ENCODE measurements at places on chromosomes 5 and 9. TPM values are rescaled to one million over a fixed set of nuclear protein-coding genes. Genes with fewer than 3 reads are reported as not detected.

TAF1L gene
- total RNA-seq, result not detected

DNA sequence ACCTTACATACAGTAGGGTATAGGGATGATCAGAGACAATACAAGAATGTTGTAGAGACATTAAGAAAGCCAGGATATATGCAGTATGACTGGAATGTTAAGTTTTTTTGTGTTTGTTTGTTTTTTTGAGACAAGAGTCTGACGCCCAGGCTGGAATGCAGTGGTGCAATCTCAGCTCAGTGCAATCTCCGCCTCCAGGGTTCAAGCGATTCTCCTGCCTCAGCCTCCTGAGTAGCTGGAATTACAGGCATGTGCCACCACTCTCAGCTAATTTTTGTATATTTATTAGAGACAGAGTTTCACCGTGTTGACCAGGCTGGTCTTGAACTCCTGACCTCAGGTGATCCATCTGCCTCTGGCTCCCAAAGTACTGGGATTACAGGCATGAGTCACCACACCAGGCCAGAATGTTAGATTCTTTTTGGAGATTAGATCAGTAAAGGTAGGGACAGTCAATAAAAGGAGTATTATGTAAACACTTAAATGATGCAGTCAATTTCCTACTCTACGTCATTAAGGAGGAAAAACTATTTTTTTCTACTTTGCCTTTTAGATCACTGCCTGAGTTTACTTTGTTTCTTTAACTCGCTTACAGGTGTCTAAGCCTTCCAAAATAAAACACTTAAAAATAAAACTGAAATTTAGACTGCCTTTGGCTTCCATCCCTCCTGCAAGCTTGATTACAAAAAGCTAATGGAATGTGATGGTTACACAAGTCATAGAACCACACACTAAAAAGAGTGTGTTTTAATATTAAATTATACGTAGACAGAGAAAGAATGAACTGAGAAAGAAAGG, 6.8 kb upstream of the HNRNPA0 start:
- no peaks in the 10 kb centered on the region for H3K27me3 ChIP-seq
- no peaks in the 10 kb centered on the region for H3K4me1 ChIP-seq
- no peak for DNase-seq
- H3K36me3 ChIP-seq, result no peaks in the 10 kb centered on the region
- H3K4me3 ChIP-seq, result no peak overlapping the region

GRCh38 chr5:158099571-158100105, 240.7 kb upstream of the CLINT1 start:
- no peak overlapping the region for H3K27ac ChIP-seq
- H3K4me1 ChIP-seq, result no peaks in the 10 kb centered on the region
- no peaks in the 10 kb centered on the region for H3K36me3 ChIP-seq
- DNase-seq, result no peak
- H3K27me3 ChIP-seq, result no peaks in the 10 kb centered on the region

RCL1 gene
- 52.2 TPM for total RNA-seq

ZNF883 gene
- 0.23 TPM for total RNA-seq

GRCh38 chr9:81579381-81579780, 110.0 kb downstream of the TLE1 start:
- no peaks in the 10 kb centered on the region for H3K4me1 ChIP-seq
- DNase-seq, result no peak
- H3K36me3 ChIP-seq, result peaks cover 8% of the 10 kb centered on the region
- no peak overlapping the region for H3K4me3 ChIP-seq
- H3K27ac ChIP-seq, result no peak overlapping the region

All from liver (tissue), 10 donors.